Testis (tissue), 5 donors: ENCODE measurements at places on chromosomes 4 and X.

- DNase-seq = no peak
Observed at GRCh38 chr4:147388018-147388417, 92.9 kb upstream of the EDNRA start.

DNA sequence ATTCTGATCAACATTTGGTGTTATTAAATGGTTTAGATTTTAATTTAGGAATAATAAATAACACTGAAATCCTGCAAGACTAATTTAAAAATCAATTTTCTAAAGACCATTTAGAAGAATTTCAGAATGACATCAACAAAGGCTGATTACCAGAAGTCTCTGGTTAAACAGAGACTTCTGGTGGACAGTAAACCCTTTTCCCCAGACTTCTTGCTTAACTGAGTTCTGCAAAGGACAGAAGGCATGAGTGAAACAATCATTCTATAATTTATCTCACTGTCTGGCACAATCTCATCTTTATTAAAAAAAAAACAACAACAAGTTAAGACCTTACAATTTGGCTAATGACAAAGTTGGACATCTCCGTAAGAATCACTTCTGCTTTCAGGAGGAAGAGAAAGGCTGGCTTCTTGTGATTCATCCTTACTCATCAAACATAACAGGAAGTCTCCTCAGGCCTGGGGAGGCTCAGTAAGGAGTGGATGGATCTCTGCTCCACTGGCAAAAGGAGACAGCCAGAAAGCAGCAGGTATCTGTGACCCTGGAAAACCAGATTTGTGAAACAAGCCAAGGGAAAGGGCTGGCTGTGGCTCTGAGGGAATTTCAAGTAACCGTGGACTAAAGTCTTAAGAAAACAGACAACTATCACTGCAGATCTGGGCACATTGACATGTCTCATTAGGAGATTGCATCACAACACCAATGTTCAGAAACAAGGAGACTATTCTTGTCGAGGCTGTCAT is 908 bp upstream of the TLR6 start:
- DNase-seq = no peak

DNA sequence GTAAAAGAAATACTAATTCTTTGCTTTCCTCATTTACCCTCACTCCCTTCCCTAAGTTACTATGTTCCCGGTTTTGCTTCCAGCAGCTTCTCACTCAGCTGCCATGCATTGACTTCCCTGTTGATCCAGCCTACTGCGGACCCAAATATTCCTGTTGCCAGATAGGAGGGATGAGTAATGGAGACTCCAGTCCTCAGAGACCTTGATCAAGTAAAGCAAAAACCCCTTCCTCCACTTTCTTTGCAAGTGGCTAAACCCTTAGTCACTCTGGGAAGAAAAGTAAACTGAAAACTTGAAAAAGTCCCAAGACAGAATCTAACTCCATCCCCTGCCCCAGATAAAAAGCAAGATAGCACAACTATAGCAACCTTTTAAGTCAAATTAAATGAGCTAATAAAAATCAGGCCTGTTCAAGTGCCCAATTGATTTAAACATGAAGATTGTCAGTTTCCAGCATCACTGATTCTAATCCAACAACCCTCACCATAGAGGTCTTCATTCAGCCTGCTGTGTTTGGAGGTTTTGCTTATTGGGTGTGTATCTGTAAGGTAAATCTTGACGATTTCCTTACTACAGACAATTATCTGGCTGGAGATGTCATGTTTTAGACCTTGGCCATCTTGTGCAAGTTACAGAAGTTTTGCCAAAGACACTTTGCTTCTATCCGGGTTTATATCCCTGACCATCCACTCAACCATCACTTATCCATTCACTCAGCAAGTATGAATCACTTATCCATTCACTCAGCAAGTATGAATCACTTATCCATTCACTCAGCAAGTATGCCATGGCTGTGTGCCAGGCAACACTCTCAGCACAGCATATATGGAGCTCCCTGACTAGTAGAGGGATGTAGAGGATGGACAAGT is 17.6 kb downstream of the FGFBP1 start:
- DNase-seq = no peak

DNA sequence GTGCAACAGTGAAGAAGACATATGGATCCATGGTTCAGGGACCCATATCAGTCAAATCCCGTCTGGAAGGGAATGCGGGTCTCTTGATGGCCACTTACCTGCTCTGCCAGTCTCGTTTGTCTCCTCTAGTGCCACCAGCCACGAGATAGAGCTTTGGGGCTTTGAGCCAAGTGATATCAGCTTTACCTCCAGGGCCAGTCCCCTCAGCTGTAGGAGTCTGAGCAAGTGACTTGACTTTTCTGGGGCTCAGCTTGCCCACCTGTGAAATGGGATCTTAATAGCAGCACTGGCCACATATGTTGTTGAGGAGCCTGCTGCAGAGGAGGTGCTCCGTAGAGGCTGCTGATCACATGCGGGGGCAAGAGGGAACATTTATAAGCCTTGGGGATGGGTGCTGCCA is 1.2 kb downstream of the SLC2A9 start:
- DNase-seq = no peak

DNA sequence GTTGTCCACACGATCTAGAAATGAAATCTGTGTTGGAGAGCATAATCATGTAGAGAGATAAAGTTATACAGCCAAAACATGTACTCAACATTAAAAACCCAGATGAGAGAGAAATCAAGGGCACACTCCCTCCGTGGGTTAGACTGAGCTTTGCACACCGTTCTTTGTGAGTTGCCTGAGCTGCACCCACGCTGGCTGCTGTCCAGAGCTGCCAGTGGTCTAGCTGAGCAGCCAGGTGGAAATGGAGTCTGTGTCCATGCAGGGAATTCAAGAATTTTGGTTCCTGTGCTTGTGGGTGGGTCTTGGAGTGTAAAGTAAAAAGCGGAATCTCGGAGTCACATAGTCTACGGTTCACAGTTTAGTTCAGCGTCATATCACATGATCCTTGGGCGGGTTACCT is 84.6 kb downstream of the GPR143 start:
- no peak for DNase-seq

- DNase-seq = peak; percentile 36
Observed at GRCh38 chr4:7679406-7680040, 244.8 kb upstream of the PSAPL1 start.

GRCh38 chr4:16261313-16261878 is 35.1 kb upstream of the TAPT1 start:
- DNase-seq = no peak

GRCh38 chr4:5878359-5878758 is 14.5 kb downstream of the CRMP1 start:
- DNase-seq = no peak

DNA sequence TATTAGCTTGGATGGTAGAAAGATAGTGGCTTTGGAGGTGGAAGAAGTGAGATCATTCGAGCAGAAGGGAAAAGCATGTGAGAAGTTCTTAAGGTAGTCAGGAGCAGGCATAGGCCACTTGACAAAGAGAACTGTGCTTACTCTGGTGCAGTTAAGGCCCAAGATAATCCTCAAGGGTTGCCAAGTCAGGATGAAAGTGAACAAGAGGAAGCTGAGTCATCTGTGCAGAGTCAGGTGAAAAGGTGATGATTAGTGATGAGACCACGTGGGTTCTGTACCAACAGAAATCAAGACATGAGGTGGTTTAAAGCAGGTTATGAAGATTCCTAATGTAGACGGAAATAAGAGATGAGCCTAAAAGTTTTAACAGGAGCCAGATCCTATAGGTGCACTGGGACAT is 369.8 kb downstream of the DTHD1 start:
- no peak for DNase-seq

DNA sequence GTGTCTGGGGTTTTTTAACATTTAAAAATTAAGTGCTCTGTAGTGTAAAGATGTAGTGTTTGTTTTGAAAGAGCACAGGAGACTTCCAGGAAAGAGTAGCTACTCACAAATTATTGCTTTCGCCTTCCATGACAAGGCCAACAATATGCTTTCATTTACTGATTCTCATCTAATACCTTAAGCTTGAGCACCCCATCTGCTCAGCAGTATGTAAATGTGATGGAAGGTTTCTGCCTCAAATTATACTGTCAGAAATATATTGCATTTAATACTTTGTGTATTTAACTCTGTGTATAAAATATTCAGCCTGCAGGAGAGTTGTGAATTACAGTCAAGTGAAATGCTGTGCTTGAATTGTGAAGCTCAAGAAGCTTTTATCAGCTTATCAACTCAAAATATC is 296.3 kb upstream of the ATOH1 start:
- no peak for DNase-seq

GRCh38 chr4:184814686-184815045 is 11.1 kb downstream of the ACSL1 start:
- DNase-seq = no peak

DNA sequence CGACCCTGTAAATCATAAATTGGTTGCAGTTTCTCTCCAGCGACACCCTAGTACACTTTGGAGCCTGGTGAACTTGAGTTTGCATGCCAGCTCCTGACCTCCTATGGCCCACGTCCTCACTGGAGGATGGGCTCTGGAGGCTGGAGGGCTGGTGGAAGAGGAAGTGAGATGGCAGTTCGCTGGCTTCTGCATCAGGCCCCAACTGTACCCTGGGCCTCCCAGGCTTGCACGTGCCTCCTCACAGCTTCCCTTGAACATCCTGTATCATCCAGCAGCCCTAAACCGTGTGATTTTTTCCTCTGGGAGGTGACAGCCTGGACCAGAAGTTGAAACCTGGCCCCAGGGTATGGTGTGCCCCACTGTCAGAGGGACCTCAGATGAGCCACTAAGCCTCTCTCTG is 78.5 kb downstream of the HTRA3 start:
- no peak for DNase-seq

DNA sequence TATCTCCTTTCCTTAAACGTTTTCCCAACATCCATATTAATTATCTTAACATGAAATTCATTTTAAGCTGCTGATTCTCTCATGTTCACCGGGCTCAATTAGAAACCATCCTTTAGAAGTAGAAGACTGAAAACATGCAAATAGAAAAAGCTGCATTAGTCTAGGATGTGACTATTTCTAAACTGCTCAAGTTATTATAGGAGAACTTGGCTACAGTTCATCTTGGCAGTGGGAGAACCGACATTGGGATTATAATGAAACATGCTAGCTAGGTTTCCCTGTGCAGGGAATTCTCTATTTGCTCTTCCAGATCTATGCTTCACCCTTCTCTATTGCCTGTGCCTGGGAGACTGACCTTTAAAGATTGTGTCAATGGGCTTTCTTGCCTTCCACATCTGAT is 151.0 kb upstream of the PPARGC1A start:
- DNase-seq = no peak

DNA sequence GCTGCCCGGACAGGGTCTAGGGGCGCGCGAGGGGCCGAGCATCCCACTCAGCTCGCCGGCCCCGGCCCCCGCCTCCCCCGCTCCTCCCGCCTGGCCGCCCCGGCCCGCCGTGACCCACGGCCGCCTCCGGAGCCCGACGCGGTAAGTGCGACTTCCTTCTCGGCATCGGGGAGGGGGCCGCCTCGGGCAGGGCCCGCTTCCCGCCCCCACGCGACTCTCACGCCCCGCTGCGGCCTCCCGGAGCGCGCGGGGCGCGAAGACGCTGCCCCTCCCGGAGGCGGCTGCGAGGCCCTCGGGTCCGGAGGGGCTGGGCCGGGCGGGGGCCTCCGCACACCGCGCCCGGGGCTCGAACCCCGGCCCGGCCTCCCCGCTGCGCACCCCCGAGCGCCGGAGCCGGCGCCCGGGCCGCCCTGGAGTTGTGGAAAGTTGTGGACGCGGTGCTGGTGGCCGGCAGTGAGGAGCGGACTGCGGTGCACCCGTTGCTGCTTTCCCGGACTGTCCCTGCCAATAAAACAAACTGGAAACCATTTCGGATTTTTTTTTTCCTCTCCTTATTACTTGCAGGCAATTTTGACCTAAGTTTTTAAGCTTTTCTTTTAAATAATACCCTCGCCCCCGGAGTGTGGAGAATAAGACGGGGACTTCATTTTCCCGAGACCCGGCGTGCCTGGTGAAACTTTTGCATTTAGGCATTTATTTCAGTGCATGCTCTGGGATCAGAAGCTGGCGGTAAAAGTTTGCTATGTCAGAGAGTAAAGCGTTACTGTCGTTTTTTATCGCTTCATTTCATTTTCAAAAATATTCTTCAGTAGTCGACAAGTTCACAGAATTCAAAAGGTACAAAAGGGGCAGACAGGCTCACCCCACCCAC is 13.0 kb upstream of the TMEM156 start:
- peak; percentile 42 for DNase-seq

- peak; percentile 85 for DNase-seq
Observed at GRCh38 chrX:24662352-24662751, 15.2 kb upstream of the PCYT1B start.

DNA sequence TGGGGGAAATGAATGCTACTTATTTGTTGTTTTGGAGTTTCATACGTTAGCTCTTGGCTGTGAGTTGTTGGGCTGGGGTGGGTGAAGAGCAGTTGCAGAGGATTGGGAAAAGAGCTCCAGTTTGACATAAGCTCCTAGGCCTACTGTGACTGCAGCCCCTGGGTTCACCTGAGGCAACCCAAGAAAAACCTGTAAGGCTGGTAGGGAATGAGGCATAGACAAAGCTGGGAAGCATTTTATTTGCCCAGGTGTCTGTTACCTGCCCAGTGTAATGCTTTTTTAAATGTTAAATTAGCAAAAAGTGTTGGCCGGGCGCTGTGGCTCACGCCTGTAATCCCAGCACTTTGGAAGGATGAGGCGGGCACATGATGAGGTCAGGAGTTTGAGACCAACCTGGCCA is 160.0 kb downstream of the FHIP1A start:
- DNase-seq = no peak

DNA sequence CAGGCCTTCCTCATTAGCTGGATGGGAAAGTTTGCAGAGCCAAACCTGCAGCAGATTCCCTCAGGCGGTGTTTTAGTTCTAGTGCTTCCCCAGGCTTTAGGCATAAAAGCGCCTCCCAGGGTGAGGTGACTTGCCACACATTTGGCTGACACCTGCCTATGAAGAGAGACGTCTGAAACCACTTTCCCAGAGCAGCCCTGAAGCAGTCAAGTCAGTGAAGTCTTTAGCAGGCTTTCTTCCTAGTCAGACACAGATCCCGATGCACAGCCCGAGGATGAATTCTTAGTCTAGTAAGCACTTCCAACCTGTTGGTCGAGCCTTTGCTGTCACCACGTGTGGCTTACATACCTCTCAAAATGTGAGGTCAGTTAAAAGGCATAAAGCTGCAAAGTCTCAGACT is 484.1 kb downstream of the SMARCA1 start:
- no peak for DNase-seq

- DNase-seq = no peak
Observed at GRCh38 chr4:3829956-3830773, 64.0 kb downstream of the ADRA2C start.

GRCh38 chr4:141731481-141731880 is 95.1 kb downstream of the IL15 start:
- DNase-seq = no peak

GRCh38 chr4:26386386-26386785 is 65.6 kb downstream of the RBPJ start:
- no peak for DNase-seq

- DNase-seq = no peak
Observed at GRCh38 chr4:116180157-116180601, 905.2 kb downstream of the TRAM1L1 start.

- DNase-seq = peak; percentile 18
Observed at GRCh38 chrX:110241816-110242215, 76.1 kb downstream of the AMMECR1 start.

- no peak for DNase-seq
Observed at GRCh38 chrX:10040961-10041360, 73.8 kb downstream of the CLDN34 start.
